Mesendoderm (in vitro differentiated cells): ENCODE measurements at places on chromosomes 5 and 9.

DNA sequence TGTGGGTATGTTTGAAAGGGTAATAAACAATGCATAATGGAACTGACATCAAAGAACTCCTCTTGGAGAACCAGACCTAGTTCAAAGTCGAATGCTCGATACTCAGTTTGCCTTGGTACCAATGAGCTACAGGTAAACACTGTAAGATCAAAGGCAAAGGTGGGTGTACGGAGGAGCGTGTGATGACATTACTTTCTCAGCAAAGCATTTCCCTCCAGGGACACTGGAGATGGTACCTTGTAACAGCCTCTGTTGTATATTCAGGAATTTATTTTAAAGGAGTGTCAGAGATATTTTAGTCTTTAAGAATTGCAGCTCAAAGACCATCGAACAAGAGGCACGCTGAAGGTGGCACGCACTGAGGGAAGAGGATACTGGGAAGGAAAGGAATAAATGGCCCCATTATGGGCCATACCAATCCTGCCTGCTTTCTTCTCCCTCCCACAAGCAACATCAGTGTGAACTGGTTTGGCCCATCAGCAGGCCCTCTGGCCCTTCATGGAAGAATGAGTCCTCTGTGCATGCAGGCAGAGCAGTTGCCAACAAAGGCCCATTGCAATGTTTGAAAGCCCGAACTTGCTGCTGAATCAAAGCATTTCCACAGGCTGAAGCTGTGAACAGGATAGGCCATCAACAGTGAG, 410.2 kb downstream of the ACTL7B start:
- DNase-seq: no peak

DNA sequence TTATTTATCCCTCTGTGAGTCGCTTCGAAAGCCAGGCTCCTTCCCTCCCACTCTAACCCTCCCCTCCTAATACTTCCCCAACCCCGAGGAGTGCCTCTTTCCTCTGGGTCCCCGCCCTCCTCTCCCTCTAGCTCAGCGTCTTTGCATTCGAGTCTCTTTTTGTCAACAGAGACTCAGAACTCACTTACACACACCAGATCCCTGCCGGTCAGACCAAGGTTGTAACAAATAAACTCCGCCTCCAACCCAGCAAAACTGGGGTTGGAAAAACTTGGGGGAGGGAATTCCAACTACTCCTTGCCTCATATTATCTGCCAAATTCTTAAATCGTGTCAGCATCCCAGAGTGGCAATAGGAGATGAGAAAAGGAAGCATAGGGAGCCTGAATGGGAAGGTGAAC, at the start of gene HTR1A:
Gene HTR1A, minus strand, starts transcription at position 167 of the 400 bp plus-strand sequence. CDS start 726 bp downstream, outside the sequence.
- no peak for DNase-seq

- no peak for DNase-seq
Observed at GRCh38 chr9:27625751-27626150, 52.5 kb upstream of the C9orf72 start.

DNA sequence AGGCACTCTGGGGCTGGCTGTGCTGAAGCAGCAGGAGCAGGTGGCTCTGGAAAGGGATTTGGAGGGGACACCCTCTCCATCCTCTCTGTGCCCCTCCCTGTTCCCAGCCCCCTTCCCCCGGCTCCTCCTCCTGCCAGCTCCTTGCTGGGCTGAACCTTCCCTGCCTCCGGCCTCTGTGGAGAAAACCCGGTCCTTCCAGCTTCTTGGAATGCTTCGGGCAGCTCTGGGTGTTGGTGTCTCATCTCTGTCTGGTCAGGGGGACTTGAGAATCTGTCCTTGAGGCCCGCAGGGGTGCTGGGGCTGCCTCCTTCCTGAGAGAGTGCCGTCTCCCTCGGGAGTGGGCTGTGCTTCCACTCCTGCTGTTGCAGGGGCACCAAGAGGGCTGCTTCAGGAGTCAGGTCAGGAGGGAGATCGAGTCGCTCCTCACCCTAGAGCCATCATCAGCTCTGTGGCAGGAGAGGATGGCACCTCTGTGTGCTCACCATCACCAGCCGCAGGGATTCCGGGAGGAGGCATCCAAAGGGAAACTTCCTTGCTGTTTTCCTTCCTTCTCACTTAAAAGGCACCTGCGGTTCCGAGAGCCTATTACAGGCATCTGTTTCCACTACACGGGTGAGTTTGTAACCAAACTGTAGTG, 30.6 kb downstream of the NDUFS6 start:
- DNase-seq: peak; percentile 53

DNA sequence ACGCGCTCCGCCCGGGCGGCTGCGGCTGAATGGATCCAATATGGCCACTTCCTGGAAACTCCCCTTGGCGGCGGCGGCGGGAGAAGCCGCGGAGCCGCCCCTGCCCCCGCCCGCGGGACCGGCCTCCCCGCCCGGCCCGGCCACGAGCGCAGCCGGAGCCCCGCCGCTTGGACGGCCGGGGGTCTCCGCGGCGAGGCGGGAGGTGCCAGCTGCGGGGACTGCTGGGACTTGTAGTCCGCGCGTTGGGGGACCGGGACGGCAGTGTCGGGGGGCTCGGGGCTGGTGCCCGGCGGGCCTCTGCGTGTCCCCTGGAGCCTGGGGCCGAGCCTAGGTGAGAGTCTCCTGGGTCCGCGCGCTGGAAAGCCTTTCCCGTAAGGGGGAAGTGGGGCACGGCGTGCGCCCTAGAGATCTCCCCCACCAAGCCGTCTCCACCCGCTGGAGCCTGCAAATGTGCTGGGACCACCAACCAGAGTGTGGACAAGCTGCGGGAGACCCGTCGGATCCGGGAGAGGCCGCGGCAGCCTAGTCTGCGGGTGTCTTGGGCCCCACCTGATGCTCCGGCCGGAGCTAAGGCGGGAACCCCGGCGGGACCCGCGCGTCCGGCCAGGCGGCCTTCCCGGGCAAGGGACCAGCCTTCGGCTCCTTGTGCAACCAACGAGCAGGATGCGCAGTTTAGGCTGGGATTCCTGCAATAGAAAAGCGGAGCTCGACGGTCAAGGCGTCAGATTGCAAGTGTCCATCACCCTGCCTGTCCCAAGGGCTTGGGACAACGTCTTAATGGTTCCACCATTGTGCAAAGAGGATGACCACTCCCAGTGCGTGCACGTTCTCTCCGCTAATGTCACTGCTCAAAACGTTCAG, at the start of gene SEPTIN8:
Gene SEPTIN8, minus strand, starts transcription at position 31 of the 861 bp plus-strand sequence. CDS start 102 bp downstream, outside the sequence.
- DNase-seq: peak; percentile 11

GRCh38 chr5:4551034-4551433, 589.1 kb upstream of the ADAMTS16 start:
- DNase-seq: no peak

- no peak for DNase-seq
Observed at GRCh38 chr9:89388084-89388867, 70.0 kb downstream of the SECISBP2 start.

- peak; percentile 29 for DNase-seq
Observed at GRCh38 chr9:127104581-127105311, 17.7 kb downstream of the ANGPTL2 start.

GRCh38 chr5:40381676-40382363, 297.9 kb upstream of the PTGER4 start:
- DNase-seq: no peak

- no peak for DNase-seq
Observed at GRCh38 chr5:7105358-7105757, 290.6 kb upstream of the ADCY2 start.

- peak; percentile 79 for DNase-seq
Observed at GRCh38 chr9:25602400-25603044, 75.7 kb downstream of the TUSC1 start.

DNA sequence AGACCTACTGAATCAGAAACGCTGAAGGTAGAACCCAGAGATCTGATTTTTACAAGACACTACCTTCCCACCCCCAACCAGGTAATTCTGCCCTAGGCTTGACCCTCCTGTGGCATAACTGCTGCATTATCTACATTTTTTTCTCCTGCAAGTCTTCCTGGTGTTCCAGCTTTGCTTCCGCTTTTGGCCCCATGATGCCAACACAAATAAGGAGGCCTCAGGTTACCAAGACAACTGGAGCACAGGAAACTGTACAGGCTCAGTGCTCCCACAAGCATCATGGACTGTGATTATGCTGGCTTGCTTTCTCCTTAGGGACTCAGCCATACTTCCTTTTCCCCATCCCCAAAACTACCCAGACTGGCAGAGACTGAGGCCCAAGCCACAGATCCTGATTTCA, 6.6 kb upstream of the MSMP start:
- no peak for DNase-seq

GRCh38 chr5:104928906-104929520, 1366.4 kb upstream of the NUDT12 start:
- no peak for DNase-seq

- no peak for DNase-seq
Observed at GRCh38 chr5:83744821-83745220, 24.2 kb upstream of the HAPLN1 start.

GRCh38 chr9:112380102-112380824, at the start of gene HSDL2:
TSS of gene HSDL2 (plus strand) at chr9:112380108. CDS start at chr9:112380164, 56 bp downstream.
- DNase-seq: no peak

DNA sequence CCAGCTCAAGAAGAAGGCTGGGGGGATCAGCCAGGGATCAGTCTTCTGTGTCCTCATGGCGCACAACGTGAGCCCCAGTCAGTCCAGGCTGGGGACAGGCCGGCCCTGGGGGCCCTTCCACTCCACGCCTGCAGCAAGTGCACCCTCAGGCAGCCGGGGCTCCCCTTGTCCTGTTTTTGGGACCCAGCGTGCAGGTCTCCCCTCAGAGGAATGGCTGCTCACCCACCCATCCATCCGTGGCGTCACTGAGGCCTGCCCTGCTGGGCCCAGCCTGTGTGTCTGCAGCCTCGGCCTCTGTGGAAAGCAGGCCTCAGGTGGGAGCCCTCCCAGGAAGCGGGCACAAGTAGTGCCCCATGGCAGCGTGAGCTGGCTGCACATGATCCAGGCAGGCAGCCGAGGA, 52.6 kb upstream of the FCN2 start:
- DNase-seq: no peak

DNA sequence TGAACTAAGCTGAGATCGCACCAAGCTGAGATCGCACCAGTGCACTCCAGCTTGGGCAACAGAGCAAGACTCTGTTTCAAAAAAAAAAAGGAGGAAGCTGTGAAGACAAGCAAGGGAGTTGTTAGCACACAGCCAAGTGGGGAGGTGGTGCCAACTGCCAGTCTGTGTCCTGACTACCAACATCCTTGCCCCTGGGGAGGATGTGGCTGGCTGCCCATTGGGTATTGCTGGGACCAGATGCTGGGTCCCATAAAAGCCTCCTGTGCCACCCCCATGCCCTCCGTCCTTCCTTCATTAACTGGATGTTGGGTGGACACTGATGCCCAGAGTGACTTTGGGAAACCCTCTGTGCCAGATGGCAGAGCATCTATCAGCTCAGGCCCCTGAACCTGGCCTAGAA, 157.1 kb upstream of the COL5A1 start:
- DNase-seq: no peak

DNA sequence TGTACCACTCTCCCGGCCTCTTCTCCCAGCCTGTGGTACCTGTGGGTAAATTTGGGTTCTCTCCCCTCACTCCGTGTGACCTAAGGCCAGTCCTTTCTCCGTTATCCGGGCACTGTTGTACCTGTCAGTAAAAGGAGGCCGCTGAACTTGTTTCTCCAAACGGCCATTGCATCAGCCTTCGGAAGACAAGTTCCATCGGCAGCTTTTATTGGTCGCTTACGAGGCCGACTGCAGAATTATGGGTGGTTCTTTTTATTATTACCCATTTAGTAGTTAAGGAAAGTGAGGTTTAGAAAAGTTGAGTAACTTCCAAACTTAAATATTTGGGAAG, 558 bp downstream of the GRPEL2 start:
- peak; percentile 54 for DNase-seq

DNA sequence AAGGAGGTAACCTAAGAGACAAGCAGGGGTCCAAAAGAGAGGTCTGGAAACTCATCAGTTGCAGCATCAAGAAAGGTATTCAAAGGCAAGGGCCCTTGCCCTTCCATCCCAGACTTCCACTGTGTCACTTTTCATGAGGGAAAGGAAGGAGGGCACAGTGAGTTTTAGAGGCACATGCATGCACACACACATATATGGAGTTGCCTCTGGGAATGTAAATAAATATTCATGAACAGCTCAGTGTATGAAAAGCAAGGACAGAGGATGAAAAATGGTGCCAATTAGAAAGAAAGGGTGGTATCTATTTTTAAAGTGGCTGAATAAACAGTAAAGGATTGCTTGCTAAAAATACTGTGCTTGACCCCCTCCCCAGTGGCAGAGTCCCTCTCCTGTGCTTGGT, 105.3 kb upstream of the LRRTM2 start:
- DNase-seq: no peak
